ENCODE measurements at places on chromosomes 3 and 15. TPM values are rescaled to one million over a fixed set of nuclear protein-coding genes. Genes with fewer than 3 reads are reported as not detected.
A peak's percentile ranks its signal among the peaks of the same experiment; 100 is the strongest.

DNA sequence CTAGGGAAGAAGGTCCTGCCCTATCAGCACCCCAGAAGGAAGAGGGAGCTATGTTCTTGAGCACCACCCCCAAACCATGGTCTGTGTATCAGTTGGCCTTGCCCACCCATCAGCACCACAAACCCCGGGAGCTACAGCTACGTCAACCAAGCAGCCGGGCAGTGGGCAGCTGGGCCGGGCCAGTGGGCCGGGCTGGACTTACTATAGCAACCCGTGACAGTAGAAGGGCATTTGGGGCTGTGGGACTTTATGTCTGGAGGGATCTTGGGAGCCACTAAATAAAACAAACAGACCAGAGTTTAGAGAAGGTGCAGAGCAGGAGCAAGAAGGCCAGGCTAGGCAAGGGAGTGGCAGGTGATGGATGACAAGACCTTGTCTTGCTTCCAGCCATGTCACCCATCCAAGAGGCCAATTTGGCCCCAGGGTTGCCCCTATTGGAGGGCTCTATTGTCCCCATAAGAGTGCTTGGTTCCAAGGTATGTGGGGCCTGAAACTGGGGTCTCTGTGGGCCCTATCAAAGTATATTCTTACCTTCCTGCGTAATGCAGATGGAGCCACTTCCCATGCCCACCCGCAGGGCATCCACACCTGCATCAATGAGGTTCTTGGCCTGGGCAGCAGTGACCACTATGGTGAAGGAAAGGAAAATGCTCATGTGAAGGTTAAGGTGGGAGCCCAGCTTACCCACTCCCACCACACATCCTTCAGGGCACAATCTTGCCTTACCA lies 3.2 kb downstream of the IMPDH2 start:
- H3K27me3 ChIP-seq: no peaks in the 10 kb centered on the region
- no peak for DNase-seq
- H3K36me3 ChIP-seq: peaks cover 66% of the 10 kb centered on the region
- no peak overlapping the region for H3K4me3 ChIP-seq
- H3K4me1 ChIP-seq: peaks cover 6% of the 10 kb centered on the region

- H3K27me3 ChIP-seq: peaks cover 6% of the 10 kb centered on the region
- no peaks in the 10 kb centered on the region for H3K4me1 ChIP-seq
- no peak overlapping the region for H3K4me3 ChIP-seq
- no peaks in the 10 kb centered on the region for H3K36me3 ChIP-seq
- peak; percentile 63 for DNase-seq
- H3K27ac ChIP-seq: no peak overlapping the region
These were observed 164.4 kb upstream of the TOPAZ1 start for GRCh38 chr3:44077267-44077666.

DNA sequence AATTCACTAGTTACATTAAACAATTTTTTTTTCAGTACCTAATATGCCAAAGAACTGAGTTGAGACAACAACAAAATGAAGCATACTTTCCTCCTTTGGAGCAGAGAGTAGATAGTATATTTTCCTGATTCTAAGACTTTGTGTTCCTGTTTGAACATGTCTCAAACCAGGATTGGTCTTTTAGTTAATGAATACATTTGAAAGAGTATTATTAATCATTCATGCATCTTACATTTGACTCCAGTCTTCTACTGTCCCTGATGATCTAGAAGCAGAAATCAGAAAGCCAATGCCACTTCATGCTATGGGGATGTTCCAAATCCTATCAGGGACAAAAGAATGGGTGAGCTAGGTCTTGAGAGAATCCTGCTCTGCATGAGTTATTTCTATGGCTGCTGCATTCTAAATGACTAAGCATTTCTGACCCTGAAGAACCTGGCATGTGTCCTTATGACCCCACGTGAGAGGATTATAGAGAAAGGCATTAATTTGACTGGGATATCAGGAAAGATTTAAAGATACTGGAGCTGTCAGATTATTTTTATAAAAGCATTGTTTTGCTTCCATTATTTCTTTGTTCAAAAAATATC lies 32.9 kb upstream of the MBNL1 start:
- no peak for DNase-seq
- no peaks in the 10 kb centered on the region for H3K36me3 ChIP-seq
- no peaks in the 10 kb centered on the region for H3K4me1 ChIP-seq
- H3K27ac ChIP-seq: no peak overlapping the region
- peaks cover 62% of the 10 kb centered on the region for H3K27me3 ChIP-seq
- no peak overlapping the region for H3K4me3 ChIP-seq

GRCh38 chr3:184075901-184076300 lies 21.0 kb upstream of the HTR3E start:
- no peaks in the 10 kb centered on the region for H3K27me3 ChIP-seq
- no peak for DNase-seq
- no peak overlapping the region for H3K4me3 ChIP-seq
- H3K27ac ChIP-seq: no peak overlapping the region
- H3K4me1 ChIP-seq: no peaks in the 10 kb centered on the region

DNA sequence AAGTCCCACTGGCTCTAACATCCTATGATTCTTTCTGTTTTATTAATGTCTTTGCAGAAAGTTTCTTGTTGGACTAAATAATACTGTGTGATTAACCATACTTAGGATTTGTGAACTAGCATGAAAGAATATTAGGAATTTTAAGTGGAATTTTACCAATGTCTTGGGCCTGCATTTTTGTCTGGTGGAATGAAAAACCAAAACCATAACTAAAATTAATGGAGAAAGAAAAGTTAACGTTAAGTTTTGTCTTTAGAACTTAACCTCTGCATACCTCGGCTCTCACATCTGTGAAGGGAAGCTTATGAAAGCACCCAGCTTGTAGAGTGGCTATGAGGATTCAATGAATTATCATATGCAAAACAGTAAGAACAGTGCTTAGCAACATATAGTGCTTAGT lies 6.5 kb downstream of the FBN1 start:
- H3K27me3 ChIP-seq: peaks cover 15% of the 10 kb centered on the region
- no peaks in the 10 kb centered on the region for H3K4me1 ChIP-seq
- no peak for DNase-seq
- H3K27ac ChIP-seq: no peak overlapping the region

FOXB1 gene
- not detected for total RNA-seq

GUCA1C gene
- not detected for total RNA-seq

RARRES1 gene
- total RNA-seq: 0.58 TPM

MORC1 gene
- not detected for total RNA-seq

SAMMSON gene
- total RNA-seq: not detected

Measured in endodermal cell (in vitro differentiated cells).